Stimulated activated CD8-positive, alpha-beta memory T cell treated with anti-CD3 and anti-CD28 coated beads, Interleukin-4, amount 100 ng/mL, for 1 hour (primary cell): ENCODE measurements at places on chromosomes 13 and 19.

DNA sequence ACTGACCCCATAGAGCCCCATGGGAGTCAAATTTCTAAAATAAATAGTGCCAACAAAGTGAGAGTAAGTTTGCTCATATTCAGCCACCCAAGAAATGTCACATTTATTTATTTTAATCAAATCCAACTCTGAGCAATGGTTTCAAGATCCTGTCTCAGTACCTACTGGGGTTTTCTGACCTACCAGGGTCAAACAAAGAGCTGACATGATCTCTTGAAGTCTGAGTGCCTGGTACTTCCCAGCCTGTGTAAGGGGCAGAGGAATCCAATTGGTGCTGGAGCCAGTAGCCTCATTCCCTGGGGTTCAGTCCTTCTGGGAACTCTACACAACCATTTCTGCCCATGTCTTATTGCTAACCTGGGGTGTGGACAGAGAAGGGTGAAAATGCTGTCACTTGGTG, 104.6 kb upstream of the SERP2 start:
- no peak for DNase-seq

GRCh38 chr19:42368360-42368759, 21.7 kb downstream of the CNFN start:
- no peak for DNase-seq

DNA sequence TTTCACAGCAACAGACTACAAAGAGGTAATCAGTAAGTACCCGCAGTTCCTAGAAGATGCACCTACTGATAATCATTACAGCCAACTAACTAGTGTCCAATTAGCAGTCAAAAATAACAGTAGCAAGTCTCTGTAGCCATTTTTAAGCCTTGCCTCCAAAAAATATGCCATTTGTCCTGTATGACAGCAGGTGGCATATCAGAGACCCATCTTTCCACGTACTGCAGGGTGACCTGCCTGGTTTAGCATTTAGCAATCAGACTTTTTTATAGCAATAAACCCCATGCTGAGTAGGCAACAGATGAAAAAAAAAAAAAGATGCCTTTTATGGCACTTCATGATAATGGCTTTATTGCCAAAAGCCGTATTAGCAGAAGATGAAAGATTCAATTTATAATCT, 155.3 kb upstream of the LSM14A start:
- DNase-seq = no peak

GRCh38 chr13:59495299-59495698, 668.4 kb downstream of the DIAPH3 start:
- no peak for DNase-seq

DNA sequence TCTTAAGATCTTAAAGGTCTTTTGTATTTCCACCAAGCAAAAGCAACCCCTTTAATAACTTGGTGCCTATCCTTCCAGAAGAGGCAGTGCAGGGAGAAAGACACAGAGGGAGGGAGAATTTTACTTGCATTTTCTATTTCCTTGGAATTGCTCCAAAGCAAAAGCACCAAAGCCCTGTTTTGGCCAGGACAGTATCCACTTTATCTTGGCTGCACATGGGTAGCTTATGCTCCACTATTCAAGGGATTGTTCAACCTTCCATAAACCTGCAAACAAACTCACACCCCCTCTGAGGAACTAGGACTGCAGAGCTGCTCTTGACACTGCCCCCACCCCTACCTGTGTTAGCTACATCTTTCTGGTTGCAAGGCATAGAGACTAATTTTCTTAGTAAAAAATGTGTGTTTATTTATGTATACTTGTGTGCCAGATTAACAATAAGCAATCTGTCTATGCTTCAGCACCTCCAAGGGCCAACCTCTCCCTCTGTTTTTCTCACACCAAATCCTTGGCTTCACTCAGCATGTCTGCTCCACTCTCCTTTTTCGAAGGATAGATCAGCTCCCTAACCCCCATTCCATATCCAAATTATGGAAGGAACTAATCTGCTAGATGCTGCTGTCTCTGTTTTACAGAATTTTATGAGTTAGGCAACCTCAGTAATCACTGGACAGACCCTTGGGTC, 68.1 kb upstream of the KLF12 start:
- DNase-seq = no peak

DNA sequence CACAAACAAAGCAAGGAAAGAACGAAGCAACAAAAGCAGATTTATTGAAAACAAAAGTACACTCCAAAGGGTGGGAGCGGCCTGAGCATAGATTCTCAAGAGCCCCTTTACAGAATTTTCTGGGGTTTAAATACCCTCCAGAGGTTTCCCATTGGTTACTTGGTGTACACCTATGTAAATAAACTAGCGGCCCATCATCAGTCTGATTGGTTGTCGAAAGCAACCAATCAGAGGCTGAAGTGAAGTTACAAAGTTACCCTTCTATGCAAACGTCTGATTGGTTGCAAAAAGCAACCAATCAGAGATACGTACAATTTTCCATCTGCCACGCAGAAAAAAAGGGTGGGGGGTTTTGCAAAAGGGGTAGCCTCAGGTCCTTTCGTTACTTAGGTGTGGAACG, 96.3 kb upstream of the UBAC2 start:
- no peak for DNase-seq

DNA sequence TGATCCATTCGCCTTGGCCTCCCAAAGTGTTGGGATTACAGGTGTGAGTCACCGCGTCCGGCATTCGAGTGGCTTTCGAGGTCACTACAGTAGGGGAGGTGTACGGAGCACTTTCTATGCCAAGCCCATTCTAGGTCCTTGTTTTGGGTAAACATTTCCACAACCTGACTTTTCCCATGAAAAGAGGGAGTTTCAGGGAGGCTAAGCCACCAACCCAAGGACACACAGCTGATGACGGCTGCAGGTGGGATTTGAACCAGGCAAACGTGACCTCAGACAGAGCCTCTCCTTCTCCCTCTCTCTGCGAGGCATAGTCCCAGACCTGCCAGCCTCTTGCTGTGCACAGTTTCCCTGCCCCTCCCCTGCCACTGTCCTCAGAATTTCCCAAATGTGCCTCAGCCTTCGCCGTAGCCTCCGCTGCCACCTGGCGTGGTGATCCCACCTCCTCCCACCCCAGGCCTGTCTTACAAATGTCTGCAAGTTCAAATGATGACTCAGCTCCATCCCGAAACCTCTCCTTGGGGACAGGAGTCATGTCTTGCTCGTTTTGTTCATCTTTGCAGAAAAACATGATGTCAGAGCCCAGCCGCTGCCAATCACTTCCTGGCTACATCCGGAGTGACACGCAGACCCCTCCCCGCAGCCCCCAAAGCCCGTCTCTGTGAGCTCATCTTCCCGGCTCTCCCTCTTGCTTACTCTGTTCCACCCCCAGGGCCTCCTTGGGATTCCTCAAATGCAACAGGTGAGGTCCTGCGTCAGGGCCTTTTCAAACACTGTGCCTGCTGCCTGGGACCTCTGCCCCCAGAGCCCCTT, 6.6 kb upstream of the GADD45B start:
- no peak for DNase-seq

DNA sequence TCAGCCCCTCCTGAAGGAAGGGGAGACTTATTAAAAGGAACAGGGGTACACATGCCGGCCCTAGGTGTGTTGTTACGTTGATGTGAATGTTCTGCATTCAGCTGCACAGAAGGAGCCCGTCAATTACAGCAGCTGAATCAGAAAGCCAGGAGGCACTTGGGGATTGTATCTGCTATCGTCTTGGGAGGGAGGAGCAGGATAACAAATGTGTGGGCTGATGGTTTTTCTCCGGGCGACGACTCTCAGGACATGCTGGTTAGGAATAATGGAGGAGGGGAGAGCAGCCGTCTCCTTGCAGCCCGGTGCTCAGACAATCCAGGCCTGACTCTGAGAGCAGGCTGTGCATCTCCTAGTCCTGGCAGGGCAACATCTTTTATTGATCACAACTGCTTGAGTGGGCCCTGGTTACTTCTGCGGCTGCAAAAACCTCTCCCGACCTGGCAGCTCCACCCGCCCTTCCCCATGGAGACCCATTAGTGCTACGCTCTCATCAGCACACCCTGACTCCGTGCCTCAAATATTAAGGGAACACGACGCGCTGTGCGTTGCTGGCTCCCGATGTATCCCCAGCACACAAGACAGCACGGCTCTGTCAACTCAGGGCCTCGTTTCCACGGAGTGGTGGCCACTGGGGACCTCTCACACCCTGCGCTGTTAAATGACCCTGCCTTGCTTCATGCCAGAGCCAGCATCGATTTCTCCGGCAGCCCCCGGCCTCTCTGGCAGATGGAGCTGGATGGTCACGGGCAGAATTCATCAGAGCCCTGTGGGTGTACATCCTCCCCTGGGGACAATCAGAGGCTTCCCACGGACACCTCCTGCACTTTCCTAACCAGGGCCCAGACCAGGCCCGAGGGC, 25.3 kb downstream of the PEPD start:
- no peak for DNase-seq

- no peak for DNase-seq
These were observed 583 bp upstream of the BAX start for GRCh38 chr19:48953990-48954594.

GRCh38 chr13:21365574-21365973, 93.5 kb downstream of the ZDHHC20 start:
- DNase-seq = no peak

DNA sequence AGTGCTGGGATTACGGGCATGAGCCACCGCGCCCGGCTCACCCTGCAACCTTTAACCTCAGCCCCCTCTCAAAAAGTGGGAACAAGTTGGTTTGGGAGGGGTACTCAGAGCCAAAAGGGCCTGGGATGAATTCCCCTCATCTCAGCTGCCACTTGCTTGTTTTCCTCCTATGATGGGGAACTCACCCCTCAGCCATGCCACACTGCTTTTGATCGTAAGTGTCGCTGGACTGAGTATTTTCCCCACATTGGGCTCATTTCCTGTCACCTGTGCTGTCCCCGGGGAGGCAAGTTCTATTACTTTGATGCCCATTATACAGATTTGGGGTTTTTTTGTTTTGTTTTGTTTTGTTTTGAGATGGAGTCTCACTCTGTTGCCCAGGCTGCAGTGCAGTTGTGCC, 6.5 kb downstream of the R3HDM4 start:
- DNase-seq = no peak

DNA sequence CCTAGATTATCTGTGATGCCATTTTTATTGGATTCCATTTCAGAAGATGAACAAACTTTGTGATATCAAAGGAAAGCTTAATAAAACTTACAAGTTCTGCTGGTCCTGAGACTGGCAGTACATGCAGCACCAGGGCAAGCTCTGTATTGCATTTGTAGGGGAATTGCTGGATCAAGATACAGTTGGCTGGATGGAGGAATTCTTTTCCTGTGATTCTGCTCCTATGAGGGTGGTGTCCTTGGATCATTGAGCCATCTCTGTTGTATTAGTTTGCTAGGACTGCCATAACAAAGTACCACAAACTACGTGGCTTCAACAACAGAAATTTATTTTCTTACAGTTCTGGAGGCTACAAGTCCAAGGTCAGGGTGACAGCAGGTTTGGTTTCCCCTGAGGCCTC, 33.9 kb upstream of the CSNK1A1L start:
- DNase-seq = no peak

- DNase-seq = no peak
These were observed 162.0 kb downstream of the ITGBL1 start for GRCh38 chr13:101614491-101614890.

DNA sequence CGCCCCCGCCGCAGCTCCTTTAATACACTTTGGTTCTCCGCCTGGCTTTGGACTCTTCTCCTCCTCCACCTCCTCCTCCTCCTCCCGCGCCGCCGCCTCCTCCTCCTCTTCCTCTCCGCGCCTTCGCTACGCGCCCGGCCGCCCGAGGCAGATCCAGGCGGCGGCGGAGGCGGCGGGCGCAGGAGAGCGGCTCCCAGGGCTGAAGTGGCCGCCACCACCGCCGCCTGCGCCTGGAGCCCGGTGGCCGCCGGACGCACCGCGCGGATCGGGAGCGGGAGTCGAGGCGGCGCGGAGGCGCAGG, at the start of gene ZIC2:
TSS of gene ZIC2 (plus strand) at position 50 of the 301 bp plus-strand sequence. CDS start 281 bp downstream, outside the sequence.
- DNase-seq = no peak

DNA sequence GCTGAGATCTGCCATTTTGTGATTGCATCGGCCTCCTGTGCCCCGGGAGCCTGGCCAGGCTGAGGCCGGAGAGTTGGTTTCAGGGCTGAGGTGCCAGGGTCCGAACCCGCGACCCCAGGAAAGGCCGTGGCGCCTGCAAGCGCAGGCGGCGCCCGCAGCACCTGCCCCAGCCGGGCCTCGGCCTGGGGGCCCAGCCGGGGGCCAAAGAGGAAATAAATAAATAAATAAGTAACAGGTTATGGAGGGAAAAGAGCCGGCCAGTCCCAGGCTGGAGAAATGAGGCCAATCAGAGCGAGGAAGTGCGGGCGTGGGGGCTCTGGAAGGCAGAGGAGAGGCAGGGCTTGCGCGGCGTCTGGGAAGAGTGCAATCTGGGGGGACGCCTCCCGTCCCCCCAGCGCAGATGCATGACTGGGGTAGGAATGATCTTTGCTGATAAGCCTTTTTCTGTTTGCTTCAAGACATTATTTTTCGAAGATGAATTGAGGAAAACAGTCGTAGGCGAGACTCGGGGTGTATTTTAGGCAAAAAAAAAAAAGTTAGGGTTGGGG, 145.6 kb upstream of the ZNF536 start:
- DNase-seq = no peak

GRCh38 chr19:47459477-47459876, 12.2 kb downstream of the SLC8A2 start:
- no peak for DNase-seq

GRCh38 chr13:111323549-111323948, 3.1 kb downstream of the TEX29 start:
- DNase-seq = no peak

- DNase-seq = no peak
These were observed 566 bp downstream of the TIMM13 start for GRCh38 chr19:2426611-2427428.

DNA sequence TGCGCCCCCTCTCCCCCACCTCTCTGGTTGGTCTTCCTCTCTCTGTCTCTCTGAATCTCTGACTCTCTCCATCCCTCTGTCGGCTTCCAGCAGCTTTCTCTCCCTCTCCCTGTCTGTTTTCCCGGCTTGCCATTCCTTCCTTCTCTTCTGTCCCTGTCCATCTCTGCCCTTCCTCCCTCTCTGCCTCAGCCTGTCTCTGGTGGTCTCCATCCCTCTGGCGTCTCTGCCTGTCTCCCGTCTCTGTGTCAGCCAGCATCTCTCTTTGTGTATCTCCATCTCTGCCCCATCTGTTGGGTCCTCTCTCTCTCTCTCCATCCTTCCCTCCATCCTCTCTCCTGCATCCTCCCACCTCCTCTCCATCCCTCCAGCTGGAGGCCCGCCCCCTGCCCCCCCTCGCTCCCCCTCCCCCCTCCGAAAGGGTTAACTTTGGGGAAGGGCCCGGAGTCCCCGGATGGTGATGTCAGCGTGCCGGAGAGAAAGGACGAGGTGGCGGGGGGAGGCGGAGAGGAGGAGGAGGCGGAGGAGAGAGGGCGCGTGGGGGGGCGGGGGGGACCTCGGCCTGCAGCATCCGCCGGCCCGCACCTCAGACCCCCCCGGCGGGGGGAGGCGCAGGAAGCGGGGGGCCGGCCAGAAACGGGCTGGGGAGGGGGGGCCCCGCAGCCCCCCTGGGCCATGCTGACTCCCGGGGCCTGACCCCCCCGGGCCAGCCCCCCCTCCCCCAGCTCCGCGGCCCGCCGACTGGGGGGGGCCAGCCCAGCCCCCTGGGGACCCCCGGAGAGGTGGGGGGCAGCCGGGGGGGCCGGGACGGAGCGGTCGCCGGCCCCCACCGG, at the start of gene BRSK1:
TSS of gene BRSK1 (plus strand) at position 450 of the 830 bp plus-strand sequence. CDS start 446 bp downstream, outside the sequence.
- DNase-seq = no peak
